ENCODE measurements at places on chromosomes 6 and 20.

DNA sequence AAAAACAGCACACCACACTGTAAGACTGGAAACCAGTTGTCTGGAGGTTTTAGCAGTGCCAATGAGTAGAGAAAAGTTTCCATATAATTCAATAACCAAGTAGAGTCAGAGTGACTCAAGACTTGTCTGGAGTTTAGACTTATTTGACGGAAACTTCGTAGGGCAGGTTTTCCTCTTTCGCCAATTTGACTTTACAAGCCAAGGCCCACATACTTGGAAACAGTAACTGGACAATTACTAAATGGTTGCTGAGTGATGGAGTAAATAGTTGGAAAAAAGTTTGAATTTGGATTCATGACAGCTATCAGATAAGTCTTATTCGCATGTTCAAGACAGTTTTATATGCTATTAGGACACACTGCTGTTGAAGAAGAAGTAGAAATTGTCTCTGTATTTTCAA lies 48.1 kb upstream of the CTAGE9 start:
- DNase-seq, result no peak

DNA sequence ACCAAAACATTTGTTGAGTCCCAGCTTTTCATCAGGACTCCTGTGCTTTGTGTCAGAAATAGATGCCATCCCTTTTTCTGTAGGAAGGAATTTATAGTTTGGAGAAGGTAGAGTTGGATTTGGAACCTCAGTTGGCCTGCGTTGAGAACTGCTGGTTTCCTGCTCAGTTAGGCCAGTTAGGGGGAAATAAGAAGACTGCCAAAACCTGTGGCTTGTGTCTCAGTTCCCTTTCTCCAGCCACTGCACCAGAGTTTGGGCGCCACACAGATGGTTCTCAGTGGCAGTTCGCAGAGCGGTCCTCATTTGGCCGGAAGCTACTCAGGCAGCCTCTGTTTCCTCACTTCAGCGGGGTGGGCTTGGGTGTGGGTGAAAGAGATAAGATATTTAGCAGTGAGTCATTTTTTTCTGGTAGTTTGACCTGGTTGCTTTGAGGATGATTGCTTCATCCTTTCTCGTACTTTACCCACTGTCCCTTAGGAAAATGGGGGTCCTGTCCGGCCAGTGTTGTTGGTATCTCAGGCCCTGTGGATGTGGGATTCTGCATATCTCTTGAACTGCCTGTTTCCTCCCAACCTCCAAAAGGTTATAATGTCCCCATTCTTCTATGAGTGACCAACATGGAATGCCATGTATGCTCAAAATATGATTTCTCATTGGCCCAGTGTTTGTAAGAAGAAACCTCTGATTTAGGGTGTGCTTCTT lies 53.7 kb downstream of the JARID2 start:
- DNase-seq, result no peak

DNA sequence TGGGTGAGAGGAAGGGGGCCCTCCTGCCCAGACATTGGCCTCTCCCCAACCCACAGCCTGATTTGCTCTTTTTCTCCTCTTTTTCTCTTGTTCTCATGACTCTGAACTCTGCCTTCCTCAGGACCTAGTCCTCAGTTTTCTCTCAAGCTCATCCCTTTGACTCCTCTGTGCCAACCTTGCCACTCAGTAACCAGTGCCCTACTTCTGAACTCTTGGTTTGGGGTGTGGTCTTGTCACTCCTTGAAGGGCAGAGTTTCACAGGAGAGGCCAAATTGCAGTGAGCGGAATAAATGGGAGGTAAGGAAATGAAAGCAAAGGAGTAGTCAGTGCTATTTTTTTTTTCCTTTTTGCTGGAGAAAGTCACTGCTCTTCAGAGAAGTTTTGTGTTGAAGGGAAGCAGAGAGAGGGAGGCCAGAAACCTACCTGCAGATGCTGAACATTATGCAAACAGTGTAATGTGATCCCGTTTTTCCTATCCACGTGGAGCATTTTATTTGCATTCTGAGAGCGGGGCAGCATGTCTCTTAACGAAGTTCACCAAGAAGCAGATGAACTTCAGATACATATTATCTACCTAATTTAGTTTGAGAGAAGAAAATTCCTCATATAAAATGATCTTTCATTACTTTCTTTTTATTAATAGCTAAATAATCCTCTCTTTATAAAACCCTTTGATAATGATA lies 26.9 kb downstream of the CFAP61 start:
- no peak for DNase-seq

DNA sequence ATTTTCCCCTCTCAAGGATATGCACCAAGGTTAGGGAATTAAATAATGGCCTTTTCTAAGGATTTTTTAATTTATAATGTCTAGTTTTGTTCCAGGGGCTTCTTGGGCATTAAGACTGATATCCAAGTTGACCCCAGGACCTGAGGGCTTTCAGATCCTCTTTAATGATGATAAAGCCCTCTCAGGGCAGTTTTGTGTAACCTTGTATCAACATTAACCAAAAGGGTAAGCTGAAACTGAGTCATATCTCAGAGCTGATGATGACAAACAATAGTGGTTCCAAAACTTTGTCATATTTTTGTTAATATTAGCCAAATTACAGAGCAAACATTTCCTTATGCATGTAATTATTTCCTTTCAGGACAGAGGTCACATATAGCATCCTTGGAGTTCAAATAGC lies 309.4 kb upstream of the MAN1A1 start:
- no peak for DNase-seq

All from islet precursor cell (in vitro differentiated cells).